ENCODE measurements at places on chromosomes 2 and 18. TPM values are rescaled to one million over a fixed set of nuclear protein-coding genes. Genes with fewer than 3 reads are reported as not detected.
A peak's percentile ranks its signal among the peaks of the same experiment; 100 is the strongest.

DNA sequence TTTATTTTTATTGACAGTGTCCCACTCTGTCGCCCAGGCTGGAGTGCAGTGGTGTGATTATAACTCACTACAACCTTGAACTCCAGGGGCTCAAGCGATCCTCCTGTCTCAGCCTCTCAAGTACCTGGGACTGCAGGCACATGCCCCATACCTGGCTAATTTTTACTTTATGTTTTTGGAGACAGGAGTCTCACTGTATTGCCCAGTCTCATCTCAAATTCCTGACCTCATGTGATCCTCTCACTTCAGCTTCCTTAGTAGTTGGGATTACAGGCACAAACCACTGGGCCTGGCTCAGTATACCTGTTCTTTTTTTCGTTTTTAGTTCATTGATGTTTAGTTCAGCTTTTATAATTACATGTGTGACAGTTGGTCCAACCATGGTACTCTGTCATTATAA lies 40.1 kb upstream of the SNORC start:
- no peak for DNase-seq

DNA sequence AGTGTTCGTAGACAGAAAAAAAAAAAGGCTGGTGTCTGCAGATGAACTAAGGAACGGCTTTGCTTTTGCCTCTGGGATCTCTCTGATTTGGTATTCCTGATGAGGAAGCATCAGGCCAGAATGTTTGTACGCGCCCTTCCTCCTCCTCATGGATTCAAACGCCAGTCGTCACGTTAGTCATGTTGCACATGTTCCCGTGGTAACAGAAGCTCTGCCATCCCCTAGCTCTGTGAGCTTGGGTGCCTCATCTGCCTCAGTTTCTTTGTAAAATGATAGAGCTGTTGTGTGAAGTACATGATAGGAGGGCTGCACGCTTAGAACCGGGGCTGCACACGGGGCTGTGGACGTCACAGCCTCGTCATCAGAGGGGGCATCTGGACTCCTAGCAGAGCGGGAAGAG lies 47.0 kb downstream of the TSHZ1 start:
- DNase-seq = no peak

DNA sequence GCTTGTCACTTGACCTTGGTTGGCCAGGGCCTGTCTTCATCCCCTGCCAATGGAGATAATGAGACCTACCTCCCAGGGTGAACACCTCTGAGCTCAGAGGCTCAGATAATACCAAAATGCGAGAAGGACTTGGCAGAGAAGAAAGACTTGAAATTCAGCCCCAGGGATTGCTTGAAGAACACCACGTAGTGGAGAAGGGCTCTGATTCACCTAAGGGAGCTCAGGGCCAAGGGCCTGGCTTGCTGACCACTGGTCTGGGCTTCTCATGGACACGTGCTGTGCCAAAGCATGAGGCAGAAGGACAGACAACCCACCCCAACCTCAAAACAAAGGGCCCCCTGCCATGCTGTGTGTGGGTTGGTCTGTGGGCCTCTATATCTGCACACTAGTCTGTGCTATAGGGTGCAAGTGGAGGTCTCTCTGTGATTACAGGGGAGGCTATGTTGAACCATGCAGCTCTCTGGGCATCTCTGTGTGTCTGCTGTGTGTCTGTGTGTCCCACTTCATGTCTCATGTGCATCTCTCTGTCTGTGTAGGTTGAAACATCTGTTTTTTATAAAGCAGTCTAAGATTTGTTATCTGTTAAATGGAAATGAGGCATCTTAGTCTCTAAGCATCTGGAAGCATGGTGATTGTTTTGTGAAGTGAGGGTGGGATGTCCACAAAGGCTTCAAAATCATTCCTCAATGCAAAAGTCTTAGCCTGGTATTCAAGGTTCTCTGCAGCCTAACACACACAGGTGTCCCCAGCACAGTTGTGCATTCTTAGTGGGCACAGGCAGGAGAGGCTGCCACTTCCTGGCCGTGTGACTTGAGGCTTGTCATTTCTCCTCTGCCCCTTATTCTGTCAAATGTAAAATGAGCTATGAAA lies 61.0 kb upstream of the EPAS1 start:
- DNase-seq = no peak

- DNase-seq = no peak
Observed at GRCh38 chr2:37355735-37356134, 11.3 kb downstream of the QPCT start.

- no peak for DNase-seq
Observed at GRCh38 chr18:37710726-37711125, 145.1 kb upstream of the CELF4 start.

DNA sequence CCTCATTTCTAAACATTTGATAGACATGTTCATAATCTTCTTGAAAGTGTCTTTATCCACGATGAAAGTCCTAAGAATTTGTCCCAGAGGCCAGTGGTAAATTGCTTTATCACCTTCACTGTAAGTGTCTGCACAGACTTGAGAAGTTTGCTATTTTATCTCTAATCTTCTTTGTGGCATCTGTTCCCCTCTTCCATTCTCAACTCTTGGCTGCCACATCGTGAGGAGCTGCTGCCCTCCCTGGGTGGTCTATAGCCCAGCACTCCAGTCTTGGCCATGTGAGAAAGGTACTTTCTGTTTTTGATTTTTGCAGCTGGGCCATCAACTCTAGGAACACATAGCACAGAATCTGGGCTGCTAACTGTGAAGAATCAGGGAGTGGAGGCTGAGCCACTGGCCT lies 45.5 kb downstream of the SLC14A2 start:
- DNase-seq = no peak

- no peak for DNase-seq
Observed at GRCh38 chr18:69491576-69491975, 90.9 kb downstream of the DOK6 start.

DNA sequence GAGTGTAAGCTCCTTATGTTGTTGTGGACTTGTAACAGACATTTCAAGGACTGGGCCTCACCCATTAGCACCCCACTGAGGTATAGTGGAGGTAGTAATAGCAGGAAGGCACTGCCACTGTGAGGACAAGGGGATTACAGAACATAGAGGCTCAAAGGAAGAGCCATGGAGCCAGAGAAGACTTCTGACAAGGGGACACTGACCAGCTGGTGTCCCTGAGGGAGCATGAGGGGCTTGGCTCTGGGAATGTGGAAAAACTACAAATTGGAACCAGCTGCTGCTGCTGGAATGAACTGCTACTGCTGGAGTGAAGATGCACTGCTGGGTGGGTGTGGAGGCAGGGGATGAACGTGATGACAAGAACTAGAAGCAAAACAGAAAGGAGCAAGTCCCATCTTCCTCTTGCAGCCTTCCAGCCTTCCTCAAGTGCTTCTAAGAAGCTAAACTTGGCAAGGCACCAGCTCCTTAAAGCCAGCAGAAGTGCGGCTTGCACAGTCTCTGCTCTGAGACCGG lies 167.3 kb upstream of the NOSTRIN start:
- peak; percentile 33 for DNase-seq

- no peak for DNase-seq
Observed at GRCh38 chr2:132645176-132645575, 24.8 kb downstream of the LYPD1 start.

DNA sequence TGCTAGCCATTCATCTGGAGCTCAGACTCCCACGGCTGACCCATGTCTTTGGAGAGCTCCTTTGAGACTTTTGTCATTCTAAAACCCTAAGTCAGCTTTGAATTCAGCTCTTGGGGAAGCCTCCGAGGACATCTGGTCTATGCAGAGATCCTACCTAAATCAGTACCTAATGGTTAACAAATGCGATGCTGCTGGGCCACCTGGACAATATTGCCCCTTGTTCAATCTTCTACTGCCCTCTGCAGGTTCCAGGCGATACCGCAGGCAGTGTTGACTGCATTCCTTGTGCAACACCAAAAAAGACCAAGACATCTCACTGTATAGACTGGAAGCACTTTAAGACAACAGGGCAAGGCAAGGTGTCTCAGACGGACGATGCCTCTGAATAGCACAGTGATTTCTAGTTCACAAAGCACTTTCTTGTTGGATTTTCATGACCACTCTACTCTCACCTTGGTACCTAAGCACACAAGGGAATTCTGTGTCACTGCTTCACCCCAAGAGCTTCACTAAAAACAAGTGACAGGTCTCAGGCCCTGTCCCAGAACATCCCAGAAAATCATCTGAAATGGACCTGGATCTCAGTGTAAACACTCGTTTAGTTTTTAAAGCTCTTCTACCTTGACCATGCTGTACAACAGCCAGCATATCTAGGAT lies 80.9 kb downstream of the XDH start:
- peak; percentile 84 for DNase-seq

The IL36RN gene
- total RNA-seq = not detected

The TBC1D8 gene
- 1.3 TPM for total RNA-seq

The AGXT gene
- total RNA-seq = not detected

The MGAT4A gene
- total RNA-seq = under 0.01 TPM

The METTL8 gene
- 10.6 TPM for total RNA-seq
